Activated CD8-positive, alpha-beta memory T cell treated with anti-CD3 and anti-CD28 coated beads, Interleukin-2, amount 50 U/mL, for 48 hours (primary cell): ENCODE measurements at places on chromosomes 3 and 15.

DNA sequence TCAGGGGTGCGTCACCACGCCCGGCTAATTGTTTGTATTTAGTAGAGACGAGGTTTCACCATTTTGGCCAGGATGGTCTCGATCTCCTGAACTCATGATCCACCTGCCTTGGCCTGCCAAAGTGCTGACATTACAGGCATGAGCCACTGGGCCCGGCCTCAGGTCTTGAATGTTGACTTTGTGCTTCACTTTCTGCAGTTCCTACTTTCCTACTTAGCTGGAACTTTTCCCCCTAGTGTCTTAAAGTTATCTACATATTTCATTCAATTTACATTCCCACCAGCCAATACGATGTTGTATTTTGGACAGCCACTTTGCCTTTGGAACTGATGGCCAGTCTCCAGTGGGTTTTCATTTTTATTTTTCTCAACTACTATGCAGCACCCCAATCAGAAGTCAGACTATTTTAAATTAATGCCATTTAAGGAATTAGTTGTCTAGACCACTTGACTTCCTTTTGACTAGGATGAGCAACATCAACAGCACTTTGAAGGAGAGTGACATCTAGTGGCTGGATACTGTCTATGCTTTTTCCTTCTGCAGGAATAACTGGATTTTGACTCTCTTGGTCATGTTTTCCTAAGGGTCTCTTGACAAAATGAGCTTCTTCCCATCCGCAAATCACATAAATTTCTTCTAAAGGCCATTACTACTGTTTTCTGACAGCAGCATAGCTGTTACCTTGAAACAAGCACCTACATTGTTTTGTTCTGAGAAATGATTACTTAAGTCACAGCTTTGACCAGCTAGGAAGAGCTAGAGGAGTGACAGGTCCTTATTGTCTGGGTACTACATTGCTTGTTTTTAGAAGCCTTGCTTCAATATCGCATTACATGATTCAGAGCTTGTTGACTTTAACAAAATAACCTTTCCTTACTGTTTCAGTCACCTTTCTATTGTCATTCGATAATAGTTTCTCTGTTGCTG, 140.2 kb downstream of the ITPR1 start:
- no peak for DNase-seq

GRCh38 chr3:119333773-119334509, 39.8 kb downstream of the ARHGAP31 start:
- DNase-seq = no peak

DNA sequence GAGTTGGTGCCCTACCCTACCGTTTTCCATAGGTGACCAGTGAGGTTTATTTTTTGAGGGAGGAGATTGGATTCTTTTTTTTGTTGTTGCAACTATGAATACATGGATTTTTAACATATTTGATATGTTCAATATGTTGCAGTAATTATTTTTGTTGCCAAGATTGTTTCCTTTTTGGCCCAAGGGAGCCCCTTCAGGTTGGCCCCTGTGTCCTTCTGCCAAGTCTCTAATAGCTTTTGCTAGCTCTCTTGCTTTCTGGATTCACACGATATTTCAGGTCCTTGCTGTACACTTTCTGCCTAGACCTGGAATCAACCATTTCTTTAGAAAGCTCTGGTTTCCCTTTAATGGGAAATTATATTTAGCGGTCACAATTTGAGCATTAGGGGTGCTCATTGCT, 22.7 kb upstream of the SLC28A1 start:
- DNase-seq = no peak

GRCh38 chr3:166759736-166760513, 620.2 kb downstream of the ZBBX start:
- no peak for DNase-seq

DNA sequence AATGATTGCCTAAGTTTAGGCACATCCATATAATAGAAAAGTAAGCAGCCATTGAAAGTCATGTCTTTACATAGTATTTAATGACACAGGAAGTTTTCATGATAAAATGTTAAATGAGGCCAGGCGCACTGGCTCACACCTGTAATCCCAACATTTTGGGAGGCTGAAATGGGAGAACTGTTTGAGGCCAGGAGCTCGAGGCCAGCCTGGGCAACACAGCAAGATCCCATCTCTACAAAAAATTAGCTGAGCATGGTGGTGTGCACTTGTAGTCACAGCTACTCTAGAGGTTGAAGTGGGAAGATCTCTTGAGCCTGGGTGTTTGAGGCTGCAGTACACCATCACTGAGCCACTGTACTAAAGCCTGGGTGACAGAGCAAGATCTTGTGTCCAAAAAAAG, 59.4 kb downstream of the SETMAR start:
- DNase-seq = no peak

GRCh38 chr3:108538083-108538482, 27.7 kb upstream of the MYH15 start:
- DNase-seq = no peak

- DNase-seq = no peak
Observed at GRCh38 chr15:66147440-66147839, 106.1 kb downstream of the MEGF11 start.

DNA sequence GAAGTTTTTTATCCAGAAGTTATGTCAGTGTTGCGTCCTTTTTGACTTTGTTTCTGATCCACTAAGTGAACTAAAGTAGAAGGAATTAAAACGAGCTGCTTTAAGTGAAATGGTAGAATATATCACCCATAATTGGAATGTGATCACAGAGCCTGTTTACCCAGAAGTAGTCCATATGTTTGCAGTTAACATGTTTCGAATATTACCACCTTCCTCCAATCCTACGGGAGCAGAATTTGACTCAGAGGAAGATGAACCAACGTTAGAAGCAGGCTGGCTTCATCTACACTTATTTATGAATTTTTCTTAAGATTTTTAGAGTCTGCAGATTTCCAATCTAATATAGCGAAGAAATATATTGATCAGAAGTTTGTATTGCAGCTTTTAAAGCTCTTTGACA, 57.6 kb downstream of the DNAH1 start:
- DNase-seq = no peak

GRCh38 chr3:16589867-16590624, 15.2 kb downstream of the DAZL start:
- DNase-seq = no peak
